NCI-H2171 (cell line): ENCODE measurements at places on chromosomes 1 and 21.

DNA sequence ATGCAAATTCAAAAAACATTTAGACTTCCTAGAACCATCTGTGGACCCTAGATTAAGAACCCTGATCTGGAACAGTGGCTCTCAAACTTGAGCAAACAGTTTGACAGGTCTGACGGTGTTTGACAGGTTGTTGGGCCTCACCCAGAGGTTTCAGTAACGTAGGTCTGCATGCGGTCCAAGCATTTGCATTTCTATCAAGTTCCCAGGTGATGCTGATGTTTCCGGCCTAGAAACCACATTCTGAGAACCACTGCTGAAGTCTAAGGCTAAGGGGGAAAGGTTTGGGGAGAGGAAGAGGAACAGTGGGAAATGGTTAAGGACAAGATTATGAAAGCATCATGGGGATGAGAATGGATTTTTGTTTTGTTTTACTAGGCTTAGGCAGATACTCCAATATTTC lies 48.6 kb downstream of the MDM4 start:
- DNase-seq = no peak

DNA sequence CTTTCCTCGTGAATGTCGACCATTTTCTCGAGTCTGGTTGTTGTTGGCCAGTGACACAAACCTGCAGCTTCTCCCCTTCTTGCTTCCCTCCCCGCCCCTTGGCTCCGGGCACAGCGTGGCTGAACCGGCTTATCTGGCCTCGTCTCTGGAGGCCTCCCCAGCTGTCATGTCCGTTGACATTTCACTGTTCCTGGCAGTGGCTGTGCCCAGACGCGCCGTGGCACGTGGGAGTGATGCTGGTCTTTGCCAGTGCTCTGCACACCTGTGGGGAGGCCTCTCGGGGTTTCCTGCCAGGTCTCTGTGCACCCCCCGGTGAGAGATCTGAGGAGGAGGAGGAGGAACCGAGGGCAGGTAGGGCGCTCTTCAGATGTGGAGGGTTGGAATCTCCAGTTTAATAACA lies 23.7 kb downstream of the SKI start:
- no peak for DNase-seq

DNA sequence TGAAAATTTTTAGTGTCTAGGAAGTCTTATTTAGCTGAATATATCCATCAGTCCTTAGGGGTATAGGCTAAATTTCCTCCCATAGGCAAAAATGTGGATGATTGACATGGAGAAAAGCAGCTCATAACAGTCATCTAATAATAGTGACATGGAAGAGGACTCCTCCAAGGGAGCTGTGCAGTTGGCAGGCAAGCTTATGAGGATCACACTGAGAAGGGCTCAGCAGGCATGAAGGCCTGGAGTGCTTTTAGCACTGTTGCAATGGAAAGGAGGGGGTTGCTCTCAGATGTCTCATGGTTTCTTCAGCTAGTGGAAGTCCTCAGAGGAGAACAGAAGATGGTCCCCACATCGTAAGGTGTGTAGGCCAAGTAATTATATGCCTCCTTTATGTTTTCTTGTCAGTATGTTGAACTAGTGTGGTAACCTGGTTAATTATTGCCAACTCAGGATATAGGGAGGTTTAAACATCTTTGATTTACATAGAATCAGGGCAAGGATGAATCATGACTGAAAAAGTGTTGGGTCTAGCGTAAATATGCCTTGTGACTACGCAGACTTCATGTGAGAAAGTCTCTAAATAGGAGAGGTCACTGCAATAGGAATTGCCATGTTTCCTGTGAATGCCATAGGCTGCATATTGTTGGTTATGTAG lies 18.9 kb downstream of the VN1R5 start:
- DNase-seq = no peak

- DNase-seq = no peak
Observed at GRCh38 chr1:96581772-96582171, 139.8 kb upstream of the PTBP2 start.

DNA sequence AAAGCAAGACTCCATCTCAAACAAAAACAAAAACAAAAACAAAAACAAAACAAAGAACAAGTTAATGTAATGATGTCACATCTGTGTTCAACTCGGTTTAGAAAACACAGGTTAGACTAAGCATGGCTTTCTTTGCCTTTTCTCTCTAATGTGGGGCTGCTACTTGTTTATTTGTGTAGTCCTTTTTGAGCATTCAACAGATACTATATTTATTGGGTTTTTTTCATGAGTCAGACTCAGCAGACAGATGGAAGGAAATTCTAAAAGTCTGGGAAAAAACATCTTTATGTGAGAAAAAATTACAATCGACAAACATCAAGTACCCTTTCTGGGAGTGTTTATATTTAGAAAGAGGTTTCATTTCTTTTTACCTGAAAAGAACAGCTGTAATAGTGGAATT lies 22.3 kb upstream of the OTUD3 start:
- DNase-seq = no peak

DNA sequence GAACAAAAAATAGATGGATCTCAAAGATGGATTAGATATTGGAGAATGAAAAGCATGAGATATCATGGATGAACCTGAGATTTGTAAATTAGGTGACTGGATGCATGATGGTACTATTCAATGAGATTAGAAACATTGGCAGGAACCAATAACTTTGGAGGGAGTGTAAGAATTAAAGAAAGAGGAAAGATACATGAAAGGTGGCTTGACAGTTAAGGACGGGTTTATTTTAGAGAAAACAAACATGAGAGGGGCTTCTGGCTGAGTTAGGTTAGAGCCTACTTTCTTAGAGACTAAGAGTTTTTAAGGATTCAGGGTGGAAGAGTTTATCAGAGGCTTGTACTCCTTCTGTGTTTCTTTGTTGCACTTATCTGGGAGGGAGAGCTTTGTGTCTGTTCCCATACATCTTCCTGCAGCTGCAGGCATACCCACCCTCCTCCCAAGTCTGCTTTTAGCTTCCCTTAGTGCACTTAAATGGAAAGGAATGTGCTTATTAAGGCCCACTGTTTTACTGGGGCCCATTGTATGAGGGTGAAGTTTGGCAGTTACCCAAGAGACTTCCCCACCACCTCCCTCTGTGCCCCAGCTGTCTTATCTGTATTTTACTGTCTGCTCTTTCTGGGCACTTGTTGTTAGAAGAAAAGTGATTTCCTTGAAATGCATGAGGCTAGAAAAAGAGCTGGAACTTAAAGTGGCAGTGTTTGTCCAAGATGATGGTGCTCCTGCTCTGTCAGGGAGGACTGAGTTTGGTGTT lies 26.1 kb upstream of the CR2 start:
- no peak for DNase-seq

GRCh38 chr1:8681911-8682310 lies 135.5 kb downstream of the RERE start:
- DNase-seq = no peak
